ENCODE measurements at places on chromosomes 2 and 18.

- no peak for DNase-seq
Measured at GRCh38 chr18:24669502-24669901, 209.1 kb downstream of the HRH4 start.

DNA sequence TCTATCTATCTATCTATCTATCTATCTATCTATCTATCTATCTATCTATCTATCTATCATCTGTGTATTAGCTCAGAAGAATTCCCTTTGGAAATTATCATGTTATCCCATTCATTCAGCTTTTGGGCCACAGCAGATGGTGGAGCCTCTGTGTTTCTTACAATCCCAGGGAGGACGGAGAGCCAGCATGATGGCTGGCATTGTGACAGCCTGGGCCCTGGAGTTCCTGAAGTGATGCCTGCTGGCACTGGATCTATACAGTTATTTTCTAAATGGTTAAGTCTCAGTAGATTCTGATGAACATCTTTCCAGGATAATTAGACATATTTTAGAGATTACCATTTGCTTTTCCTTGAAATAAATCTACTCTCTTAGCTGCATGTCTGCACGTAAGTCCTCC, 385.4 kb upstream of the NXPH2 start:
- DNase-seq = no peak

DNA sequence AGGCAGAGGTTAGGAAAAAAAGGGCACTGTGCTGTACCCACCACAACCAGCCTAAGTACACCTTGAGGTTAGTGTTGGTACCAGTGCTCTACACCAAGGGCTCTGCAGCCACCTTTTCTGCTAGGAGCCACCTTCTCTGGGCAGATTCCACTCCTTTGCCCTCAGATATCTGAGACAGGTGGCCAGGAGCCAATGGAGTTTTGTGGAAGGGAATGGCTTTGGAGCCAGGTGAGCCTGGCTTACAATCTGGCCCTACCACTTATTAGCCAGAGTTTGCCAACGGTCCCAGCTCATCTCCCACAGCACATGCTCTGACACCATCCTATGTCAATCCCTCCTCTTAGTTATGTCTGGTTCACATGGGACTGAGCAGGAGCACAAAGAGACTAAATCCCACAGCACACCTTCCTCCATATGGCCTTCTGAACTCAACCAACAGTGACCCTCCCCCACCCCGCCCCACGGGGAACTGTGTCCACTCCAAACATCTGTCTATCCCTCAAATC, 77.5 kb downstream of the CLHC1 start:
- DNase-seq = no peak

GRCh38 chr2:151049746-151050145, 211.9 kb downstream of the RBM43 start:
- DNase-seq = no peak

GRCh38 chr18:48412339-48412929, 3.3 kb upstream of the ZBTB7C start:
- no peak for DNase-seq

- DNase-seq = no peak
Measured at GRCh38 chr2:202589582-202589949, 45.2 kb upstream of the FAM117B start.

DNA sequence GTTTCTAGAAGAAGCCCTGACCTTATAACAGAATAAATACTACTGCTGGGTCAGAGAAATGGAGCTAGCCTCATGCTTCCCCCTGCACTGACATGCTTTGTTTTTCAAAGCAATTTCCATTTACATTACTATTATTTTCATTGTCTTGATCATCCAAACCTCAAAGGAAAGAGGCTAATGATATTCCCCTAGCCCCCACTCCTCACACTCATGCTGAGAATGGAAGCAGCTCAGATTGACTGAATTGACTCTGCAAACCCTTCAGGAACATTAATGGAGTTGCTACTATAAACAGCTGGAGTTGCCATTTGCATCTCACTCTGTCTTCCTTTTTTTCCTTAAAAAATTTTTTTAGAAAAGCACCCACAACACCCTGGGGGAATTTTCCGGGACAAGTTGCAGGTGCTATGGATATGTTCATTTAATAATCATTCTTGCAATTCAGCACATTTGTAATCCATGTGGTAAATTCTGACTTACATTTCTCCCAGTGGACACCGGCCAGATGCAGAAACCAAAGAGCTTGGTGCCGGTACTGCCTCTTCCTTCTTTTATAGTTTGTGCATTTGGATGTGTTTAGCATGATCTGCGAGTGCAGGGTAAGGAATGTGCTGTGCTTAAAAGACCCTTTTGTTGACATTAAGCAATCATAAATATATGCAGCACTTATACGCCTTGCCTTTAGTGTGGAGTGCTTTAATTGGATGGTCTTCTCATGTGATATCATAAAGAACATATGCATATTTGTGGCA, 103.3 kb upstream of the OSR1 start:
- no peak for DNase-seq

DNA sequence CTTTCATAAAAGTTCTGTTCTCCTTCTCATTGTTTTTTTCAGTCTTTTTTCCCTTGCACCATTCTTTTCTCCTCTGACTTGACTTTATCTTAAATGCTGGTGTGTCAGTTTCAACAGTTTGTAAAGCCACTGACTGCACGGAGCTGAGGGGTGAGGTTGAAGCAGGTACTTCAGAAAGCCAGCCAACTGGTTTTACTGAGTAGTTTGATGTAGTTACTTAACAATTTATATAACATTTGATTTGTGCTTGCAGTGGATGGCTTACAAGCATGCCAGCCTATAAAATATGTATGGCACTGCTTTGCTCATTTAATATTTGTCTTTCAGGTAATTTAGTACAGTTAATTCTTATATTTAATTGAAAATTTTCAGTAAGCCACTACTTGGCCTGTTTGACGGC, 55.4 kb downstream of the FAM171B start:
- DNase-seq = no peak

- no peak for DNase-seq
Measured at GRCh38 chr2:162478721-162479129, 134.8 kb downstream of the GCA start.

DNA sequence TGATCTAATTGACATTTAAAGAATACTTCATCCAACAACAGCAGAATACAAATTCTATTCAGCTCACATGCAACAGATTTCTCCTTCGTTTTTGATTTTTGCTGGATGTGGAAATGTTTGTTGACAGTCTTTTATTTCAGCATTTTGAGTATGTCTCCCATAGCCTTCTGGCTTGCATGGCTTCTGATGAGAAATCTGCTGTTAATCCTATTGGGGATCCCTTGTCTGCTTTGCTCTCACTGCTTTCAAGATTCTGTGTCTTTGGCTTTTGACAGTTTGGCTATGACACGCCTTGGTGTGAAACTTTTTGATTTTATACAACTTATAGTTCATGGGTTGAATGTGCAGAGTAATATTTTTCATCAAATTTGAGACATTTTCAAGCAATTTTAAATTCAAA, 44.7 kb downstream of the TRABD2A start:
- DNase-seq = no peak

DNA sequence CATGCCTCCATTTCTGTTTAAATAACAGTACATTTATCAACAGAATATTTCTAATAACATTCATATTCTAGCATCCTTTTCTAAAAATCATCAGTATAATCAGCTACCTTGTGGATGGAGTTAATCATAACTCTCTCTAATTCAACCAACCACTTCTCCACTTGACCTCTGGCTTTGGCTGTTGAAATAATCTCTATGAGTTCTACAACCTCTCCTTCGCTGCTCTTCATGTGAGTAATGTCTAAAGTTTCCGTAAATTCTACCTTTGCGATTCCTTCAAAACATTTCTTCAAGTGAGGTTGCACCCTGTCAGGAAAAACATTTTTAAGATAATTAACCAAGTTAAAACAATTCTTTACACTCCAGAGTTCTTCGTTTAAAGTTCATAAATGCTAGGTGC, 134.2 kb downstream of the DNAH7 start:
- no peak for DNase-seq

- DNase-seq = no peak
Measured at GRCh38 chr2:154608438-154608837, 90.1 kb upstream of the KCNJ3 start.

DNA sequence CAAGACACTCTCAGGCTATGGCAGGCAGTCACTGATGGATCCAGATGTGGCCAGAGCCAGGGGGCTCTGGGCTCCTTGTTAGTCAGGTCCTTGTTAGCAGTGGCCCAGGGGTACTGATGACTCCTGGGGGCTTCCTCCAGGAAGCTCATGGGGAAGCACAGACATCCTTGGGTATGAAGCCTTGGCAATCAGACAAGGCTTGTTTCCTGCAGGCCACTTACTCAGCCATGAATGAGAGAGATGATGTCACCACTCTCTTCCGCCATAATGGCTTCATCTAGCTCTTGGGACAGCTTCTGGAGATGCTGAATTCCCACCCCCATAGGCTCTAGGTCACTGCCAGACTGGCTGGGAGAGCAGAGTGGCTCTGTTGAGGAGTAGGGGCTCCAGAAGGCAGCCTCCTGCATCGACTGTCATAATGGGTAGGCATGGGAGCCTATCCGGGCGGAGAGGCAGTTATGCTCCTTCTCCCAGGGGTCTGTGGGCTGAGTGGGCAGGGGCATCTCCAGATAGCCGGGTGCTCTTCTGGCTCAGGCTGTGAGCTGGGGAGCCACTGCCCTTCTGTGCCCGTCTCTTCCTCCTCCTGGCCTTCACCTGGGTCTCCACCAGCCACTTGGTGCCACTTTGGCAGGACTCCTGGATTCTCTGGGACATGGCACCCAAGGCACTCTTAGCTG, 40.2 kb upstream of the BMPR2 start:
- DNase-seq = no peak

- no peak for DNase-seq
Measured at GRCh38 chr2:169018390-169018789, 12.7 kb downstream of the ABCB11 start.

DNA sequence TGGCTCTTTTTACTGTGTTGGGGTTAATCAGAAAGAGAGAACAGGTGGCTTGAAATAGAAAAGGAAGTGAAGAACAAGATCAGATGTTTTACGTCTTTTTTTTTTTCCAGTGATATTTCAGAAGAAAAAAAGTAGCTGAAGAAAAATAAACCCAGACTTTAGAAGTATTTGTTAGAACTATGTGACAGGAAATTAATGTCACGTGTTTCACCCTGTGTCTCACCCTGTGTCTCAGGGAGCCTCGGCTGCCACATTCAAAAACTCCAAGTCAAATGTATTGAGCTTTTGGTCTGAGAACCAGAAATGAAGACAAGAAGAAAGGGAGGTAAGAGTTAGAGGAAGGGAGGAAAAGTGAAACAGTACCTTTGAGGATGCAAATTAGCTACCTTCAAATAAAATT, 38.0 kb downstream of the AKAIN1 start:
- no peak for DNase-seq

GRCh38 chr2:156652691-156653090, 216.5 kb downstream of the GPD2 start:
- no peak for DNase-seq

GRCh38 chr2:71910277-71910676, 237.4 kb downstream of the CYP26B1 start:
- no peak for DNase-seq

- no peak for DNase-seq
Measured at GRCh38 chr2:74894272-74894981, 60.5 kb downstream of the HK2 start.

- no peak for DNase-seq
Measured at GRCh38 chr2:105793196-105793975, 48.7 kb downstream of the NCK2 start.

GRCh38 chr18:58565021-58565420, 63.9 kb downstream of the ALPK2 start:
- no peak for DNase-seq

- DNase-seq = no peak
Measured at GRCh38 chr2:24521162-24521857, 30.3 kb downstream of the NCOA1 start.

GRCh38 chr2:241894681-241895426, 25.3 kb downstream of the RTP5 start:
- peak; percentile 87 for DNase-seq

DNA sequence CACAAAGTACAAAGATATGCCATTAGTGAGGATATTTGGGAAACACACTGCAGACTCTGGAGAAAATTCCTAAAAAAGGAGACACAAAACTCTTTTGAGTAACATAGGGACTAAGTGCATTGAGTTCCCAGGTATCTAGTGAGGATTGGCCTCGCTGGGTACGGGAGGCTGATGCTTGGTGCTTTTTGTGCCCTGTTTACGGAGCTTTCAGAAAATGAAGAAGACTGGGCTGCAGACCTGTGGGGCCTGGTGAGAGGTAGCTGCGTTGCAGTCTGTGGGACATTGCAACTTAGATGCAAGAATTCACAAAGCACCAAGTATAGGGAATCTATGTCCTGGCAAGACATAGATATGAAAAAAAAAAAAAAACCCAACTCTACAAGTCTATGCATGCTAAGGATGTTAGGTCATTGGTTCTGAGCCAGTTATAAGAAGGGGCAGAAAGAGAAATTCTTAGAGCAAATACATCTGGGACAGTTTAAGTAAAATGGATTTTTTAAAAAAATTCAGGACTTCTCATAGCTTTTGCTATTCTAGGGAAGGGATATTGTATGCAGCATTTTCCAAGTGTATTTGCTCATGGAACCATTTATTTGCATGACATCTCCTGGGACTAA, 156.0 kb downstream of the SLC4A3 start:
- no peak for DNase-seq

DNA sequence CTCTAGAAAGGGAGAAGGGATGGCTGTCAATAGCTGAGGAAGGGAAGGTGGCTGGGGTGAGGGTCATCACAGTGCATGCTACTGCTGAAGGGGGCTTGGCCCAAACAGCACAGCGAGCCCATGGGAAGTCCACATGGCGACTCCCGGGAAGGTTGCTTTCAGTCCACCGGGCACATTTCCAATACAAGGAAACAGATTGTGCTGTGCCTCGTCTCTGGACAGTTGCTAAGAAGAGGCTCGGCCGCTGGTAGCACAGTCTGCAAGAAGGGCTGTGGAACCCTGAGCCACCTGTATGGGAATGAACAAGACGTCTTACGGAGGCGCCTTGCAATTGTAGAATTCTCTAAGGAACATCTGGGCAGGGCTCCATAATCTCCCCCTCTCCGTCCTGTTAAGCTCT, 123.1 kb downstream of the CELF4 start:
- DNase-seq = no peak

DNA sequence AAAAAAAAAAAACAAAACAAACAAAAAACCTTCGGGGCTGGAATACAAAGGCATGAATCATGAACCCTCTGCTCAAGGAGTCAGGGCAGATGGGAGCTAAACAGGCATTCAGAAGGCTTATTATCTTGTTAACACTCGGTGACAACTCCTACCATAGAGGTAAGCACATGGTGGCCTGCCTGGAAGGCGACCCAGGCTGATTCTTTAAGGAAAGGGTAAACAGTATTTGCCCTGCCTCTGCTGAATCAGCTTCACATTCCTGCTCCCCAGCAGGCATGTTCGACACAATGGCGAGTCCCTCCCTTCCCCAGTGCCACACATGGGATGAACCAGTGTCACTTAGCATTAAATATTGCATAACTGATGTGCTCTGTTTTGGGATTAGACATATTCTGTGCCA, 191.9 kb downstream of the ARL4C start:
- DNase-seq = no peak

DNA sequence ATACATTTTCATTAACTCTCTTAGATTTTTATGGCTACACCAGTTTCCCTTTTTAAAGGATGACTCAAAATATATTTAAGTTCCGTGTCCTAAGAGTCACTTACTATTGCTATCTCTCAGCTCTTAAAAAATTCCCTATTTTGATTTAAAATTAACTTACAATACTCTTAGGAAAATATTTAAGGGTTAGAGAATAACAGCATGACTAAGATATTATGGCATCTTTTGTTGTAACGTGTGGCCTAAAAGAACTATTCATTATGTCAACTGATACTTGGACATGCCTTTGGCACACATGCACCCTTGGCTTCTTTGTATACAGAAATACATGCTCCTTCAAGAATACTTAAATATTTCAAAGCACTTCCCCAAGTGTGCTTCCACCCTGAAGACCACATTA, 42.3 kb downstream of the SCN3A start:
- no peak for DNase-seq

All from mesenteric fat pad (tissue), 1 donor.